Daoy (cell line): ENCODE measurements at places on chromosomes 2 and 18. TPM values are rescaled to one million over a fixed set of nuclear protein-coding genes. Genes with fewer than 3 reads are reported as not detected.
A peak's percentile ranks its signal among the peaks of the same experiment; 100 is the strongest.

Gene CRYGC
- total RNA-seq = not detected in 2 replicates

Gene SP5
- 0.63 and 2.6 TPM in 2 replicates for total RNA-seq

DNA sequence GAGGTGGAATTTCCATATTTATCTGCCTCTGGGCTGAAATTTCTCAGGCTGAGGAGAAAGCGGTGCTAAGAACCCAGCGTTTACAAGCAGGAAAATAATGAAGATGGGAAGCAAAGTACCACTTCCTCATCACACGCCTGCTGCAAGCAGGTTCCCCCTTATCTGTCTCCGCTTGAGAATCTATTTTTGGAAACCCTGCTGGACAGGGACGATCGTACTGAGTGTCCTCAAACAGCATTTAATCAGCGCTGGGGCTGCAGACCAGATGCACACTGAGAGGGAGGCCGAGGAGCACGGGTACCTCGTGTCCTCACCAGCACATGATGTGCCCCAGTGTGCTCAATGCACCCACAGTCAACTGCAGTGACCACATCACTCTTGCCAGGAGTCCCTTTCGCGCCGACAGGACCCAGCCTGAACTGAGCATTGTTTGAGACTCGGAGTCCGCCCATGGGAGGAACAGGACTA, 160.4 kb downstream of the HDAC4 start:
- DNase-seq = no peak

Gene EIPR1
- total RNA-seq = 80.3 and 80.8 TPM in 2 replicates

- no peak for DNase-seq
These were observed 871.0 kb downstream of the EPHA4 start for GRCh38 chr2:220701115-220701514.

Gene ASB3
- total RNA-seq = 24.4 and 24.5 TPM in 2 replicates

GRCh38 chr2:150732491-150732890, 245.0 kb upstream of the RND3 start:
- DNase-seq = no peak

DNA sequence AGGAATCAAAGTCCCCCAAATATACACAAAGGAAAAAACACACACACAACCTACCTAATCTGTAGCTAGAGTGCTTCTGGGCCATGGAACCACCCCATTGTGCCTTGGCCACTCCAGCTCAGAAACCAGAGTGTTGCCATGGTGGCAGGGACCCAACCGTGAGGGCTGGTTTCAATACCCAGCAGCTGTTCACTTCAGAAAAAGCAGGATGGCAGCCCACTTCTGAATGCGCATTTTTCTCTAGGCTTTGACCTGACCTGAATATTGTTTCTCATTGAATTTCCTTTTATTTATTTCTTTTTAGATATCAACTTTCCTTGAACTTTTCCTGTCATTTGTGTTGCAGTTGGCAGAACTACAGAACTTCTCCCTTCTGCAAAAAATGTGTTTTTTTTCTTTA, 43.0 kb upstream of the EHBP1 start:
- no peak for DNase-seq

DNA sequence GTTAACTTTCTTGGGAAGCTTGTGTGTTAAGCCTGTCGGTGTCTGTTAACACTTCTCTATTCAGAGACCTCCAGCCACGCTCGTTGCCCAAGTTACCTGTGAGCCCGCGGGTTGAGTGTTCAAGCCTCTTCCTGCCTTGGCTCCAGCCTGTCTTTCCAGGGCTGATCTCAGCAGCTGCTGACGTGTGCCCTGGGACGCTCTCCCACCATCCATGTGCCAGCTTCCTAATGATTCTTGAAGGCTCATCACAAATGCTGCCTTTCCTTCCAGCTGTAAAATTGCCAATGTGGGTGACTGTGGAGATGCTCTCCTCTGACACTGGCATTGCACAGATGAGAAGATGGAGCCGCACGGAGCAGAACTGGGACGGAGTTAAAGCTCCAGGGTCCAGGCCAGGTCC, 6.1 kb downstream of the RNF144A start:
- DNase-seq = no peak

DNA sequence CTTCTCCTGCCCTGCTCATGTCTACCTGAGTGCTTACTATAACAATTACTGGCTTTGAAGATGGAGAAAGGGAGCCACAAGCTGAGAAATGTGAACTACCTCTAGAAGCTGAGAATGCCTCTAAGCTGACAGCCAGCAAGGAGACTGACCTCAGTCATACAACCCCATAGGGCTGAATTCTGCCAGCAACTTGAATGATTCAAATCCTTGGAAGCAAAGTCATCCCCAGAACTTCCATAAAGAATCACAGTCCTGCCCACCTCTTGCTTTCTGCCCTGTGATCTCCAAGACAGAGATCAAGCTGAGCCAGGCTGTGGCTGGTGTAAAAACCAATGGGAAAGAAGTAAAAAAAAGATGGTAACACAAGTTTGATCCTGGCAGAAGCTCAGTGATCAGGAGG, 288.2 kb upstream of the SPHKAP start:
- no peak for DNase-seq

DNA sequence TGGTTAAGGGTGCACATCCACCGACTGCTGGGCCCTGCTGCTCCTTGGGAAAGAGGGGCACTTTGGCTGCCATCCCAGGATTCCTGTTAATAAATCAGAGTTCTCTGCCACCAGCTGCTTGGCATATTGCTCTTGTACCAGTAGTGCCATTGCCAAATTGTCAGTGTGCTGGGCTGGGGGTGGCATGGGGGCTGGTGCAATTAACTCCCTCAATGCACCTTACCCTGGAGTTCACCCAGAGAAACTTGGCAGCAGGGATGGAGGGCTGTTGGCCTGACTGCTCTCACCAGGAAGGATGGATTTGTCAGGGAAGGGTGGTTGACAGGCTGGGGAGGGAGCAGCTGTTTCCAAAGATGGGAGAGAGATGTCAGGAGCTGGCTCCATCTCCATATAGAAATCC, 94.6 kb upstream of the SKOR2 start:
- no peak for DNase-seq

Gene COX7A2L
- 205 and 221 TPM in 2 replicates for total RNA-seq

- DNase-seq = no peak
These were observed 151.1 kb downstream of the GALNT1 start for GRCh38 chr18:35732636-35733035.

- no peak for DNase-seq
These were observed 128.3 kb upstream of the SPATS2L start for GRCh38 chr2:200177971-200178911.

GRCh38 chr2:239259173-239259572, 141.6 kb downstream of the HDAC4 start:
- no peak for DNase-seq

Gene DLGAP1
- total RNA-seq = 0.27 and 2.9 TPM in 2 replicates

Gene MAP4K4
- total RNA-seq = 56.9 and 78.3 TPM in 2 replicates

- no peak for DNase-seq
These were observed 48.5 kb downstream of the MBOAT2 start for GRCh38 chr2:8954990-8955389.

DNA sequence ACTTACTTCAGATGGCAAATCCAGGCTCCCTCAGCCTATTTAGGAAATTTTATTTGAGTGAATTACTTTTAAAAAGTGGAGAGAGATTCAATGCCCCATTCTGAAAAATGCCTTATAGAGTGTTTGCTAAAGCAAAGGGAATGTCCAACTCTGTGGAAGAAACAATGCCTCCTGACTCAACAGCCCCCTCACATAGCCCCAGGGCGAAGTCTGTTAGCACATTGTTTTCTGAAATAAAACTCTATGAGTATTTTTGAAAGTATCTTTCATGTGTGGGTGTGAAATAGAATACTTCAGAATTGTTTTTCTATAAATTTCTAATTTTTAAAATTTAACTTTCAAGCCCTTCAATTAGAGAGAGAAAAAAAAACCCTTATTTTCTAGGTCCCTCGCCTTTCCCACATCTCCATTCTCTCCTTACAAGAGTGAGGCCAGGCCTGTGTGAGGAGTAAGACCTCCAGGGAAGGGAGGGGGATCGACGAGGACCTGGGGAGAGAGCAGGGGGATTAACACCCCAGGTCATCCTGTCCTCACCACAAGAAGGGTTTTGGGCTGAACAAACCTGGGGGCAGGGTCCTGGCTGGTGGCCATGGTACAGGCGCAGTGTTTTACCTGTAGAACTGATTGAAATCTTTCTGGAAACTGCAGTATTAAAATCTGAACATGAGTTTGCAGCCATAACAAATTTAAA, 141.4 kb downstream of the SNTG2 start:
- DNase-seq = peak; percentile 48

Gene MTCL1
- 12.2 and 20.8 TPM in 2 replicates for total RNA-seq

DNA sequence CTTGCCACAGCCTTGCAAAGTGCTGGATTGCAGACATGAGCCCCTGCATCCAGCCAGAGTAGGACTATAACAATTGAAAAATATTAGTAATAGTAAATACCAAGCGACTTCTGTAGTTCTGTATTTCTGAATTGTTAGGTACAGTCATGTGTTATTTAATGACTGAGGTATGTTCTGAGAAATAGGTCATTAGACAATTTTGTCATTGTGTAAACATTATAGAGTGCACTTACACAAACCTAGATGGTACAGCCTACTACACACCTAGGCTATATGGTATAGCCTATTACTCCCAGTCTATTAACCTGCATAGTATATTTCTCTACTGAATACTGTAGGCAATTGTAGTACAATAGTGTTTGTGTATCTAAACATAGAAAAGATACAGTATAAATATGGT, 92.1 kb downstream of the GALNT1 start:
- DNase-seq = no peak

DNA sequence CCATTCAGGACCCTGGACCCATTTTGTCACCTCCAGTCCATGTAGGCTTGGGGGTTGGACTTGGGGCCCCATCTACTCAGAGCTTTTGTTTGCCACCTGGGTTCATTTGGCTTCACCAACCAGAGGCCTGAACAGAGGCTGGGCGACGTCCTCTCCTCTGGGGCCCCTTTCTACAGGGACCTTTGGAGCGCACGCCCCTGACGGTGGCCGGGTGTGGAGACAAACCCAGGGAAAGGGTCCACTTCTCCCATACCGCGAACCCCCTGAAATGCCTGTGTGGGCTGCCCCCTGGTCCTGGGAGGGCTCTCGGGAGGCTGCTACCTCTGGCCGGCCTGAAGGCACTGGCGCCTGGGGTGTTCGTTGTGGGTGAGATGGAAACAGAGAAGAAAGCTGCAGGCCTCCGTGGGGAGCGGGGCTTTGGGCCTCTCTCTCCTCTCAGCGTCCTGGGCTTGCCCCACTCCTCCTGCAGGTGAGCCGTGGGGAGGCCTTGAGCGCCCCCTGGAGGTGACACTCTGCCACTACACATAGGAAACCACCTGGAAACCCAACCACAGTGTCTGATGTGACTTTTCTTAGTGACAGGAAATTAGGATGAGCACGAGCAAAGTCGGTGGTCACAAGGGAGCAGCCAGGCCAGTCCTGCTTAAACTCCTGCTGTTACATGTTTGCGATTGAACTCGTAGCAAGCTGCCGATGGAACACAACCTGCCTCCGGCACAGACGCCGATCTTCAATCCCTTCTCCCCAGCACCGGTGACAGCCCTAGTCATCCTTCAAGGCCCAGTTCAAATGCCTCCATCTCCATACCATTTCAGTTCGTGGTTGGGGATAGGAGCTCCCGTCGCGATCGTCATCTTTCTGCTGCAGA, 12.0 kb upstream of the NTSR2 start:
- DNase-seq = peak; percentile 49

Gene RAD51AP2
- total RNA-seq = not detected in 2 replicates

Gene FKBP1B
- 0.98 and 8.5 TPM in 2 replicates for total RNA-seq

Gene GALM
- 3.3 and 3.6 TPM in 2 replicates for total RNA-seq

DNA sequence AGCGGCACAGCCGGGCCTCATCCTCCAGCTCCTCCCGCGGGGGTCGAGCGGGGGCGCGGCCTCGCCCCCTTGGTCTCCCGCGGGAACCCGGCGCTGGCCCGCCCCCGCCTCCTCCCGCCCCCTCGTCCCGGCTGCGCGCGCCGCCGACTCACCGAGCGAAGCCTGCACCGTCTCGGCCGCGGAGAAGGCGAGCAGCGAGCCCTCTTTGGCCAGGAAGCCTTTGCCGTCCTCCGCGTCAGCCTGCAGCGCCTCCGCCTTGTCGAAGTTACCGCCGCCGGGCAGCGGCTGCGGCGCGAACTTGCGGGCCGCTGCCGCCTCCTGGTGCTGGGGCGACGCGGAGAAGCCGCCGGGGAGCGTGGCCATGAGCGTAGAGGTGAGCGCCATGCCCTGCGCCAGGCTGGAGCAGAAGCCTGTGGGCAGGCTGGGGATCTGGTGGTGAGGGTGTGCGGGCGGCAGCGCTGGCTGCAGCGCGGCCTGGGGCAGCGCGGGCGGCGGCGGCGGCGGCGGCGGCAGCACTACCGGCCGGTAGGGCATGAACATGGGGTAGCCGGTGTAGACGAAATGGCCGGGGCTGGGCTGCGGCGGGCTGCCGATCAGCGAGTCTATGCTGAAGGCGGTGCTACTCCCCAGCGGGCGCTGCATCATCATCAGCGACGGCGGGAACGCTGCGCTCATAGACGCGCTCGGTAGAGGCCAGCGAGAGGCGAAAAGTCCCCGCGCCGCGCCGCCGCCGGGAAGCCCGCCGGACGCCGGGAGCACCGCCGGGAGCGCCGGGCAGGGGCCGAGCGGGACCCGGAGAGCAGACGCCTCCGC, 683 bp downstream of the GBX2 start:
- peak; percentile 68 for DNase-seq

DNA sequence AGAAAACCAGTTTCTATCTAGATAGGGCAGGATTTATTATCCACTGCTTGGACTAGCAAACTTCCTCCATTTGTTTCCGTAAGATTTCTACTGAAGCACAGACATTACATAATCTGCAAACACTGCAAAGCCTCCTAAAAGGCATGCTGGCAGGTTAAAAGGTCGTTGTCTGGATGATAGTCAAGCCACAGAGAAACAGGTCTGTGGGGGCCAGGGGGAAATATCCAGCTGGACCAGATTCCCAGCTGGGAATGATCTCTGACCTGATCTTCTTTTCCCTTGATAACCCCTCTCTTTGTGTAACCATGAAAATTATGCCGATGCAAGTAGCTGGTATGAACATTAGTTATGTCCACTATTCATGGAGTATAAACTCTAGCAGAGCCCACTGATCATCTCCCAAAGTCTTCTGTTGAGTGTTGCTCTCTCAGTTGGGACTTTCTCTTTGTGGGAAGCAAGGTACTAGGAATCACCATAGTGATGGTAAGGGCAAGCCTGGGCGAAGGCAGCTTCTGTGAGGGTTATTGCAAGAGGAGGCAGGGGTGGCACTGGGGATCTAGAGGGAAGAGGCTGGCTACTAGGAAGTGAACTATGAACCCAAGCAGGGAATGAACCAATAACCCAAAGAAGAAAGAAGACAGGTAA, 61.3 kb downstream of the GDF7 start:
- no peak for DNase-seq

DNA sequence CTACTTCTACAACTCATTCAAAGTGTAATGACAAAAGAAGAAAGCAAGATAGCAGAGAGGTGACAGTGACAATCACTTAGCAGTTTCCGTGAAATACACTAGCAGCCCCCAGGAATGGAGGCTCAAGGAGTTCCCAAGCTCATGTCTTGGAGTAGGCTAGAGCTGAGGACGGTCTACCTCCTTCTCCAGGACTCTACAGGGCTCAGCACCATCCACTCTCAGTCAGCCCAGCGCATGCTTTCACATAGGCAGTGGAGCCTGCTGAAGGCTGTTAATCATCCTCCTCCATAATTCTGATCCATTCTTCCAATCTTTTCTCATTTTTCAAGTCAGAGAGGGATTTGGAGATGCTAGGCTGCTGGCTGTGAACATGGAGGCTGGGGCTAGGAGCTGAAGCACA, 85.6 kb downstream of the MYT1L start:
- no peak for DNase-seq
